ENCODE measurements at places on chromosomes 2 and 18. TPM values are rescaled to one million over a fixed set of nuclear protein-coding genes. Genes with fewer than 3 reads are reported as not detected.

The SCG2 gene
- 26.6 TPM for total RNA-seq

The IL1B gene
- 0.44 TPM for total RNA-seq

The ADGRF3 gene
- not detected for total RNA-seq

The TNS1 gene
- 82.9 TPM for total RNA-seq

The CDKL4 gene
- 0.50 TPM for total RNA-seq

The CSRNP3 gene
- total RNA-seq: 2.7 TPM

The CDH2 gene
- total RNA-seq: 12.4 TPM

The BUB1 gene
- total RNA-seq: 2.2 TPM

The CTAGE1 gene
- total RNA-seq: not detected

The TTL gene
- 19.6 TPM for total RNA-seq

The VIT gene
- 10.0 TPM for total RNA-seq

The SP140L gene
- total RNA-seq: 7.1 TPM

All from cardiac ventricle fibroblast (primary cell).